ENCODE measurements at places on chromosomes 1 and 21.

DNA sequence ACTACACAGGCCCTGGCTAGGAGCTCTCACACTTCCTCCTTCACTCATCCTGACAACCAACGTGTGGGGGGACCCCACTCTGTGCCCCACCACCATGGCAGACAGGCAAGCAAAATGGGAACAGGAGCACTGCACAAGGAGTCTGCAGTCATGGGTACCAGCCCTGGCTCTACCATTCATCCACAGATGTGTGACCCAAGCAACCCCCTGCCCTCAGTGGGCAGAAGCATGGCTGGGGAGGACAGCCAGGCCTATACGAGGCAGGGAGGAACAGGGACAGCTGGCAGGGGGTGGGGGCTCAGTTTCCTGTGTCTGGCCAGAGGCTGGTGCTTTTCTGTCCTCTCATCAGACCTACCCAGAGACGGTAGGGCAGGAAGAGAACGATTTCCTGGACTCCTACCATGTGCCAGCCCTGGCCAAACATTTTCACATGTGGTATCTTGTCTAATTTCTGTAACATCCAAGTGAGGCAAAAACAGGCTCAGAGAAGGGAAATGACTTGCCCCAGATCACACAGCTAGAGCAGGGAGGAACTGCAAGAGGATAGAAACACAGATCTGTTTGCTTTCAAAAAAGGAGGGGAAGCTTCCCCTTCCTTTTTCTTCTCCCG is 178.0 kb downstream of the HIVEP3 start:
- no peak for DNase-seq

DNA sequence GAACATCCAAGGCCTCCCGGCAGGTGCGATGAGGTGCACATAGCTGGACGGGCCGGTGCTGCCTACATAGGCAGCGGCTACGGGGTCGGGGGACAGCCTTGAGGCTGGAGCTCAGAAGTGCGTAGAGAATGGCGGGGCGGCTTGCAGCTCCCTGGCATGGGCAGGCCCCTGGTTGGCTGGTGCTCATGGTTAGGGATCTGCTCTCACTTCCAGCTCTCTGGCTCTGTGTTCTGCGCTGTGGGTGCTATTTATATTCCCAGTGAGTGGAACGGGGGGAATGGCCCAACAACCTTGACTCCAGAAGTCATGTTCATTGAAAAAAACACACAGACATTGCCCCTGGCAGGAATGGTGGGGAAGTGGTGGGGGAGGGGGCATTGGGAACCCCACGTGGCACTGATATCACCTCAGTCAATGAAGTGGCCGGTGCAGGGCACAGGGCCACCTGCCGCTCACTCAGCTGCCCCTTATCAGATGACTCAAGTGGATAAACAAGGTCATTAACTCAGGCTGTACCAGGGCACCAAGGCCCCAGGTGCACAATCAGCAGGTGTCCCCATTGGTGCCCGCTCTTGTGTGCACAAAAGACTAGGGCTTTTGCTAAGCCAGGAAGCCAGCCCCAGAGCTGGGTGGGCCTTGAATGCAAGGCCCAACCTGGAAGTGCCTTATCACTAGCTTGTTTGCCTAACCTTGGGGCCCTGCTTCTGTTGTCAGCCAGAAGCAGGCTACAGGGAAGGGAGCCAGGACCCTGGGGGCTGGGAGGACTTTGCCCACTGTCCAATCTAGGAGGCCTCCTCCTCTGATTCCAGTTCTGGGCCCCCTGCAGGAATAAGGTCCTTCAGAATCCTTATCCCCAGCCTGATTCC is at the start of gene NR0B2:
Gene NR0B2 (minus strand): TSS at position 222 of the 866 bp plus-strand sequence. CDS start 35 bp downstream, at position 187.
- no peak for DNase-seq

DNA sequence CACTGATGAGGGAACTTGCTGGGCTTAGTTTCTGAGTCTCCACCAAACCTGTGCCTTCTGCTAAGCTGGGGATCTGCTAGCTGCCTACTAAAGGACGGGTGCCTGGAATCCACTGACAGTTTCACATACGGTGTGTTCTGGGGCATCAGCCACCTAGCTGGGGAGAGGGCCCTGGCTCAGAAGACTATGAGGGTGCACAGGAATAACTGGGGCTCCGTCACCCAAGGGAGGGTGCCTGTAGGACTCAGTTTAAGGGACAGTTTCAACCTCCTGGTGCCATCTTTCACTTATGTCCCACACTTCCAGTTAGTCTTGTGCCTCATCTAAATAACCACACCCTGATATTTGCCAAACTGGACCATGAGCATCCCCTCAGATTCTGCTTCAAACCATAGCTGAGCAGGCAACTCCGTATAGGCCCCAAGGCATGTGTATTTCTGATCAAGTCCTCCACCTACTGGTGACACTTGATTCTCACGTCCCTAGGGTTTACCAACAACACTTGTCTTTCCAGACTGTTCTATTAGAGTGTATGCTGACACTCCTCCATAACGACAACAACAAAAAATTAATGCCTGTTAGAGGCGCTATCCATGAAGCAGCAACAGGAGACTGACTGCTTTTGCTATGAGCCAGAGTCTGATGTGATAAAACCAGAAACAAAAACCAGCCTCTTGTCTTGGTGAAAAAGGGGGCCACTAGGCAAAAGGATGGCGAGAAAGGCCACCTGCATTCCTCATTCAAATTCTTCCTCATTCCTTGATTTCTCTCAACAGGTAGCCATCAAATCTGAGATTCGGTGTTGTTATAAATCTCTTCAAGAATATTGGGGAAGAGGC is 55.0 kb upstream of the PAXBP1 start:
- DNase-seq: no peak

DNA sequence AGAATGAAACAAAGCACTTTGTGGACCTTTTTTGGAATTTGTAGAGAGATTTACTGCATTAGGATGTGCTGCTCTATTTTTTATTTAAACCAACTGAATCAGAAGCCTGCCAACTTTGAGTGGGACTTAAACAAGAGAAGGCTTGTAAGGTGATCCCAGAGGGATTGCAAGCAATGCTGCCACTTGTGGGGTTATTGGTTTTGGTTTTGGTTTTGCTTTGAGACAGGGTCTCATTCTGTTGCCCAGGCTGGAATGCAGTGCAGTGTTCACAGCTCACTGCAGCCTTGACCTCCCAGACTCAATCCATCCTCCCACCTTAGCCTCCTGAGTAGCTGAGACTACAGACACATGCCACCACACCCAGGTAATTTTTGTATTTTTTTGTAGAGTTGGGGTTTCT is 32.2 kb upstream of the GNG5 start:
- no peak for DNase-seq

GRCh38 chr1:24915816-24916602 is 14.1 kb downstream of the RUNX3 start:
- peak; percentile 57 for DNase-seq

- DNase-seq: no peak
These were observed 22.7 kb upstream of the PDXK start for GRCh38 chr21:43696214-43696613.

DNA sequence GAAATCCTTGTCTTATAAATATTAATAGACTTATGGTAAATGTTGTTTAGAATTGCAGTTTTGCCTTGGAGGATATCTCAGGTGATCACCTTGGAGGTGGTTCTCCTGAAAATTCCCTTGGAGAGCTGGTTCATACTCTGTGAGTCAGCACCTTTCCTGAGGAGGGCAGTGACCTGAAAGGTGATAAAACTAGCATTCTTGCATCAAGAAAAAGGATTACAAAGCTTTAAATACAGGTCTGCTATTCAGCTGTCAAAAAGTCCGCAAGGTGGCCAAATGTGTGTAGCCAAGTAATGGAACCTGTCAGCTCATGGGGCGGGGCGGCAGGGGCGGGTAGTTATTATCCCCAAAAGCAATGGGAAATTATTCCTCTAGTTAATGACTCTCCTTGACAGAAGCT is 52.8 kb upstream of the EDARADD start:
- no peak for DNase-seq

GRCh38 chr21:41451753-41452676 is 26.0 kb downstream of the MX1 start:
- DNase-seq: no peak

GRCh38 chr1:66503841-66504470 is 30.0 kb upstream of the SGIP1 start:
- DNase-seq: no peak

GRCh38 chr1:210418863-210419650 is 90.4 kb downstream of the HHAT start:
- no peak for DNase-seq

- DNase-seq: no peak
These were observed 8.3 kb downstream of the BARHL2 start for GRCh38 chr1:90708826-90709225.

GRCh38 chr1:226210571-226211176 is 12.8 kb upstream of the MIXL1 start:
- DNase-seq: no peak

DNA sequence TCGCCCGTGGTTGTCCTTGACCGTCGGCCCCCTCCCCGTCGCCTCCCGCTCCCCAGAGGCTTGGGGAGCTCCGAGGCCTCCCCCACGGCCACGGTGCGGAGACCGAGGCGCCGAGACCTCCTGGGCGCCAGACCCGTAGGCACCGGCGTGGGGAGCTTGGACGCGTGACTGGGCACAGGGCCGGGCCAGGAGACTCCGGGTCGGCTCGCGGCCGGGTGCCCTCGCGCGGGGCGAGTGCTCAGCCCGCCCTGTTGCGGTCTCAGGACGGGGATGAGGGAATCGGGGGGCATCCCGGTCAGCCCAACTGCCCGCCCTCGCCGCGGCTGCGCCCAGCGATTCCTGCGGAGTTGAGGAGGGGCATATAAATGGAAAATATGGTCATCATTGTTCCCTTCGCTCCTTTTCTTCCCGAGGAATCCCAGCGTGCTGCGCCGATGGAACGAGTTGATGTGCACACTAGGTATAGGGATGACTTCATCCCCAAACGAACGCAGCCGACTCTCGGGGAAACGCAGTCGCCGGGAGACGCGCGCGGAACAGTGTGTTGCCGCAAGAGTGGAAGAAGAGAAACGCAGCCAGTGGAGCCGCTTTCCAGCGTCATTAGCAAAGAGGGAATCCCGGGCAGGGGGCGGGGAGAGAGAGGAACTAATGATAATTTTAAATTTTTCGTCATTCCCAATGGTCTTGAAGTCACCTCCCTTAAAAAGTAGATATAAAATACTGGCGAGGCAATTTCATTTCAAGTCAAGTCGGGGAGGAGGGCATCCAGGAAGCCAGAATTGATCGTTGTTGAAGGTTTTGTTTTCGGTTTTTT is 747 bp upstream of the ENAH start:
- peak; percentile 14 for DNase-seq

- no peak for DNase-seq
These were observed 48.3 kb upstream of the LAMC2 start for GRCh38 chr1:183137782-183138181.

- DNase-seq: no peak
These were observed at the start of gene SPRR4 for GRCh38 chr1:152970495-152970894. Gene SPRR4 (plus strand): TSS chr1:152970648. CDS start chr1:152971891, 1,243 bp downstream.

GRCh38 chr1:205374210-205375078 is 17.7 kb upstream of the KLHDC8A start:
- DNase-seq: no peak

DNA sequence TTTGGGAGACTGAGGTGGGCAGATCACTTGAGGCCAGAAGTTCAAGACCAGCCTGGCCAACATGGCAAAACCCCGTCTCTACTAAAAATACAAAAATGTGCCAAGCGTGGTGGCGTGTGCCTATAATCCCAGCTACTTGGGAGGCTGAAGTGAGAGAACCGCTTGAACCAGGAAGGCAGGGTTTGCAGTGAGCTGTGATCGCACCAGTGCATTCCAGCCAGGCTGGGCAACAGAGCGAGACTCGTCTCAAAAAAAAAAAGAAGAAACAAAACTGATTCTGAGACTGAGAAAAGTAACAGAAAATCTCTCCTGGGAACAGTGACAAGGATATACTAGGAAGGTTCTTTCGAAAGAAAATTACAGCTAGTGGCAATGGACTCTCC is 20.9 kb downstream of the USP48 start:
- DNase-seq: no peak

DNA sequence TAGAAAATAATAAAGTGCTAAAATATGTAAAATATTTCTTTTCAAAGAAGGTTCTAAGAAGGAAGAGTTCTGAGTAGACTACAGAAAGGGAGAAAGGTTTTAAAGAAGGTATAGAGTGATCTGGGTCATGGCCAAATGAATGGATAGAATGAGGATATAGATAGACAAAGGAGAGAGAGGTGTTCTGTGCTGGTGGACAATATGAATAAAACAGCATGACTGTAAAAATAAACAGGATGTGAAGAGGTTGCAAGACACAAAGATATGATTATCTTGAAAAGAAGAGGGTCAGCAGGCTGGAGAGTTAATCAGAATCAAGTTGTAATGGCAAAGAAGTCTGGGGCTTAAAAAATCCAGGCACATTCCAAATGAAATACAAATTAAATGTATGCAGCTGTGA is 86.7 kb upstream of the GNG4 start:
- DNase-seq: no peak

GRCh38 chr1:43887748-43888147 is 45.9 kb upstream of the ARTN start:
- no peak for DNase-seq

GRCh38 chr21:36671836-36672235 is 27.1 kb upstream of the SIM2 start:
- DNase-seq: no peak

- no peak for DNase-seq
These were observed 5.9 kb upstream of the SIPA1L2 start for GRCh38 chr1:232635778-232636356.

DNA sequence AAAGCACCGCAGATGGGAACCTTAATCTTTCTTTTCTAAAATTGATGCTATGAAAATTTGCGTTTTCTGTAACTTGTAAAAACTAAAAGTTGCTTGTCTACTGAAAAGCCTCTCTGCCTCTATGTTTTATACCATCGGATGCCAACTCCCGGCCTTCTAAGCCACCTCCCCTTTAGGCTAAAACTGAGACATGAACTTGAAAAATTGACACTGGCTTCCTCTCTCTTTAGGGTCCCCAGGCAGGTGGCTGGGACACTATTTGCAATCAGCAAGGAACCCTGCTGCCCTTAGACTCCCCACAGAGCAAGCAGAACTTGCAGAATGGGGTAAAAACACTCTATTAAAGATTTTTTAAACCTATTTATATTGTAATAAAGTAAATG is 151.1 kb upstream of the CAMK1G start:
- DNase-seq: no peak
